ENCODE measurements at places on chromosomes 7 and 10.

DNA sequence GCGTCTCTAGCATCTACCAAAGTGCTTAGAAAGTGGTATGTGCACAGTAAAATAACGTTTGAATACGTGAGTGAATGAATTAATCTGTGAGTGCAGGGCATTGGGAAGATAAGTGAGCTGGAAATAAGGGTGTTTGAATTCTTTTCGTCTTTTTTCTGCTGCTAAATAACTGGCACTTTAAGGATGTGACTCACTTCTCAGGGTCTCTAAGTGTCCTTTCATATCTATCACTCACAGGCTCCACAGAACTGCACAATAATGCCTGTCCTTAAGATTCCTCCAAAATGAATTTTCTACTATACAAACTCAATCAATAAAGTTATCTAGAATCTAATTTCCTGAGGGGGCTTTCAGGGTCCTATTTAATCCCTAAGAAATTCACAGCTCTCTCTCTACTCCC is 3.2 kb upstream of the DGKB start:
- DNase-seq = no peak

DNA sequence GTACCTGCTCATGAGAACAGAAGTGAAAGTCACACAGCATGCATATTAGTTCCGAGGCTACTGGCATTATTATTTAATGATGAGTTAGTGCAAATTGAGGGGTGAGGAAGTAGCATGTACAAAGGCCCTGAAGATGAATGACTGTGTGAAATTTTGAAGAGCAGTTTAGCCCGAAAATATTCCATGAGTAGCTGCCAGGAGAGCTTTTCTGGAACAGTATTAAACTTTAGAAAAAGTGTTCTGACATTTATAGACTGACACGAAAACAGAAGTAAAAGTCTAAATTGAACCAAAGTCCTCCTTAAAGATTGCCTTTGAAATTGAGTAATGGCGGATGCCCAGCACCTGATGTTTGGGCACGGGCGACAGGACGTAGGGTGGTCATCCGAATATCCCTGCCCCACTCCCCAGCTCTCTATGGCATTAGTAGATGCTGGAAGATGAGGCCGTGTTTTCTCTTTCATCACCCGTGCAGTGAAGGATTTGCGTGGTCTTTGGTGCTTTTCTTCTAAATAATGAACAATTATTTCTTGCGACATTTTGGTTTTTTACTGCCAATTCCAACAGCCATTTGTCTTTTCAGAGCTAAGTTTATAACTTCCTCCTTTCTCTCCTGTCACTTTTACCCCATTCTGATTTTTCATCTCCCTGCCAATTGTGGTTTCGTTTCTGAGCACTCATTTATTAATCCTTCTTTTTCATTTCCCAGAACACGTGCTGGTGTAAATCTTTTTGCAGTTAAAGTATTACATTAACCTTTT is 192.6 kb downstream of the MGMT start:
- no peak for DNase-seq

DNA sequence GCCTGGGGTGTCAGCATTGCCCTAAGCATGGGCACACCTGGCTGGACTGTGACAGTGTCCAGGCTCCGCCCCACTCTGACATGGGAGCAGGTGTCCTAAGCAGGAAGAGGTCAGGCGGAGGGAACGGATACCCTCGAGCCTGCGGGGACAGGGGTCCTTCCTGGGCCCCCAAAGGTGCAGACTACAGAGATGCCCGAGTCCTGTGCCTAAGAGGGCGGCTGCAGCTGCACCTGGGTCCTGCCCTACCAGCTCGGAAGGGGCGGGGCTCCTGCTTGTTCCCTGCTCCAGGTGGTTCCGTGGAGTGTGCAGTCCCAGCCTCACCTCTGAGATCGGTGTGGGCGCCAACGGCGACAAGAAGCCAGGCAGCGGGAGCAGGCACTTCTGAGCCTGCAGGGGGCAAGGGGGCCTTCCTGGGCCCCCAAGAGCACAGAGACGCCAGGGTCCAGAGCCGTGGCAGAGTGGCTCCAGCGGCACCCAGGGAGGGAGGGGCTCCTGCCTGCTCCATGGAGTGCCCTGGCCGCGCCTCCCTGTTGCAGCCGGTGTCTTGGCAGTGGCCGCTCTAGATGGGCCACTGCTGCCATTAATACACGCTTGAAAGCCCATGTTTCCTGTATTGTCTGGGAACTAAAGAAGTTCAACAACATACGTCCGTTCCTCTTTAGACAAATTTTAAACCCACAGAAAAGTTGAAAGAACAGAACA is 64.5 kb upstream of the CACNA2D1 start:
- no peak for DNase-seq

GRCh38 chr10:46106410-46107255 is 60.6 kb upstream of the MSMB start:
- no peak for DNase-seq

DNA sequence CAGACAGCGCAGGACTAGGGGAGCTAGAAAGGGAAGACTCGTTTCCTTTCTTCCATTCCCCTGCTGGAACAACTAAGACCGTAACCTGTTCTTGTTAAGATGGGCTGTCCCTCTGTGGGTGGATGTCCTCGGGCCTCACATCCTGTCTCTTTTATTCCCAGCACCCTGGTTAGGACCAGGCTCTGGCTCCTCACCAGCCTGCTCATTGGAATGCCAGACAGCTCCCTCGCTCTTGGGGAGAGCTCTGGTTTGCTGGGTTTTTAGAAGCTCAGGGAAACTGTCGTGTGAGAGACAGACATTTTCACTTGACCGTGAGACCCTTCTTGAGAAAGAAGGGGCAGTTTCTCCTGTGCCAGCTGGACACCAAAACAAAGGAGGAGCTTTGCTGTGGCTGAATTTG is 58.1 kb upstream of the HABP2 start:
- DNase-seq = no peak

DNA sequence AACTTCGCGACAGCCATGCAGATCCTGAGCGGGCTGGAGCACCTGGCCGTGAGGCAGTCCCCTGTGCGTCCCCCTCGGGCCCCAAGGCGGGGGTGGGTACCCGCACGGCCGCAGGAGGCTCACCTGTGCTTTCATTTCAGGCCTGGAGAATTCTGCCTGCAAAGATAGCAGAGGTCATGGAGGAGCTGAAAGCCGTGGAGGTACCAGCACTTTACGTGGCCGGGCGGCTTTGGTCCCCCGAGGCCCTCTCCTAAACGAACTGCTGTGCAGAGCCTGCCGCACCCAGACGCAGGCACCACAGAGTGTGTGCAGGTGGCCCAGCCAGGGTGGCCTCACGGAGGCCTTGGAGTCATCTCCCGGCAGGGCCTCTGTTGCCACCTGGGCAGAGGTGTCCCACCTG is 11.1 kb upstream of the UTF1 start:
- no peak for DNase-seq

DNA sequence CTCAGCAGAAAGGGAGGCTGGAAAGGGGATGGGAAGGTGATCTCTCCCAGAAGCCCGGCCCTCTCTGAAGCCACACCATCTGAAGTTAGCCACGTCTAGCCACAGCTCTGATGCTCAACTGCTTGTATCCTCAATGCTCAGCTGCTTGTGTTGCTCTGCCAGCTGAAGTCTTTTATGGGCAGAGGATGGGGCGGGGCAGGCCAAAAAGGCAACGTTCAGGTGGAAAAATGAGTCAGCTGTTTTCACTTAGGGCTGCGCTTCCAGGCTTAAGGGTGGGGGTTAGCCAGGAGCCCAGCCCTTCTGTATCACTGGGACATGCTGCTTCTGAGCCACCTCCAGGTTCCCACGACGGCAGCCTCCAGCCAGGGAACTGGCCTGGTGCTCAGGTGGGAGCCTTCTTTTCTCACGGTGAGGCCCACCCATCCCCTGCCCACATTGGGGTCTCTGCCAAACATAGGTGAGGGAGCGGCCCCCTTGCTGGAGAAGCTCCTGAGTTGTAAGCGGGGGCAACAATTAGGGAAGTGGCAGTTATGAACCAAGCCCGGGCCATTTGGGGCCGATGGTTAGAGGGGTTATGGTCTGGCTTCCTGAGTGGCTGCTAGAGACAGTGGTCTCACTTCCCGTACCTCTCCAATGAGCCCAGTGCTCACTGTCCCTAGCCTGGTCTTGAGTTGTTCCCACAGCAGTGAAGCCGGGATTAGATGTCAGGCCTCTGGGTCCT is 44.9 kb upstream of the CNPY1 start:
- DNase-seq = no peak

GRCh38 chr10:110919971-110920881 is 822 bp downstream of the SHOC2 start:
- DNase-seq = peak; percentile 2

- DNase-seq = no peak
Observed at GRCh38 chr7:70189776-70190175, 591.5 kb downstream of the AUTS2 start.

Data from stimulated activated CD8-positive, alpha-beta memory T cell treated with anti-CD3 and anti-CD28 coated beads, Interleukin-7, amount 100 ng/mL, for 1 hour (primary cell).